Stimulated activated CD4-positive, alpha-beta T cell treated with anti-CD3 and anti-CD28 coated beads, TNF-alpha, amount 100 ng/mL, for 1 hour (primary cell): ENCODE measurements at places on chromosomes 4 and X.

DNA sequence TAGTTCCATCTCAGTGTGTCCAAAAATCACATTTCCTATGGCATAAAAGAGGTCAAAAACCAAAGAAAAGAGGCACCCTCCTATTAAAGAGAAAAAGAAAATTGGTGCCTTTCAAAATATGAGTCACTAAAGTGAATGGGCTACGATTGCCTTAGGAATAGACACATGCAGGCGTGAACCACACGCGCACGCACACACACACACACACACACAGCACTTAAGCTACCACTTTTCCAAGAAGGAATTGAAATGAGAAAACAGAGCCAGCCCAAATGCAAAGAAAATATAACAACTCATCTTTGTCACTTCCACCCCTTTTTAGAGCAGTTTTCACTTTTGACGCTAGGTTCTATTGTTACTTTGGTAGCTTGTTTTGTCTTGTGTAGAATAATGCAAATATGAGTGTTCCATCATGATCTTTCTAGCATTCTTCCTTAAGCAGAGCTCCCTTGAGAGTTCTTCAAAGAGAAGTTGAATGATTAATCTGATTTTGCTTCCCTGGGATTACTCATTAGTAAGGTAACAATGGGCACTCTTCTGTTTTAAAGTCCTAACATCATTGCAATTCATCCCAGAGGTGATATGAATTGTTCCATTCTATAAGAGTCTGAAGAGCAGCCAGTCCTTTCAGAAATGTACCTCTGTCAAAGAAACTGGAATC lies 239.2 kb upstream of the GNPDA2 start:
- DNase-seq, result no peak

DNA sequence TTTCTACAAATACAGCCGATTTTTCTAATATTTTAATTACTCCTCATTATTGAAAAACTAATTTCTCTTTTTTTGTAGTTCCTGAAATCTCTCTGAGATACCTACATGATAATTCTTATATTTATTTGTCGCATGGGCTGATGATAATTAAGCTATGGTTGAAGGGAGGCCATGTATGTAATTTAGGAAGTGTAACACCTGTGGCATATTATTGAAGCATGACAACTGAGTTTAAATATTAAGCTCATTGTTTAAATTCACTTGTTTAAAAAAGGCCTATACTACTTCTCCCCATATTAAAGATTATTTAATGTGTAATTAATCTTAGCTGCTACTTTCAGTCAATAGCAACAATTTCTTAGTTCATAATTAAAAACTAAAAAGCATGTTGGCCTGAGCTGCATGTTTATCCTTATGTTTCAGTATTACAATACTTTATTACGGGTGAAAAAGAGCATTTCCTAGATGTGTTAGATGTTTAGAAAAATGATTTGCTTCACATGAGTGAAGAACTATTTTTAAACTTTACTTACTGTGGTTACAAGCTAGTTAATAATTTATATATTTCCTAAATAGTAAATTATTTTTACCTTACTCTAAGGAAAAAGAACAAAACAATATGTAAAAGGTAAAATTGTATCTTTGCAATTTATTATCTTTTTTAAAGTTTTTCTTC lies 122.4 kb downstream of the RAP1GDS1 start:
- no peak for DNase-seq

- no peak for DNase-seq
Observed at GRCh38 chr4:124055896-124056295, 656.6 kb downstream of the ANKRD50 start.

DNA sequence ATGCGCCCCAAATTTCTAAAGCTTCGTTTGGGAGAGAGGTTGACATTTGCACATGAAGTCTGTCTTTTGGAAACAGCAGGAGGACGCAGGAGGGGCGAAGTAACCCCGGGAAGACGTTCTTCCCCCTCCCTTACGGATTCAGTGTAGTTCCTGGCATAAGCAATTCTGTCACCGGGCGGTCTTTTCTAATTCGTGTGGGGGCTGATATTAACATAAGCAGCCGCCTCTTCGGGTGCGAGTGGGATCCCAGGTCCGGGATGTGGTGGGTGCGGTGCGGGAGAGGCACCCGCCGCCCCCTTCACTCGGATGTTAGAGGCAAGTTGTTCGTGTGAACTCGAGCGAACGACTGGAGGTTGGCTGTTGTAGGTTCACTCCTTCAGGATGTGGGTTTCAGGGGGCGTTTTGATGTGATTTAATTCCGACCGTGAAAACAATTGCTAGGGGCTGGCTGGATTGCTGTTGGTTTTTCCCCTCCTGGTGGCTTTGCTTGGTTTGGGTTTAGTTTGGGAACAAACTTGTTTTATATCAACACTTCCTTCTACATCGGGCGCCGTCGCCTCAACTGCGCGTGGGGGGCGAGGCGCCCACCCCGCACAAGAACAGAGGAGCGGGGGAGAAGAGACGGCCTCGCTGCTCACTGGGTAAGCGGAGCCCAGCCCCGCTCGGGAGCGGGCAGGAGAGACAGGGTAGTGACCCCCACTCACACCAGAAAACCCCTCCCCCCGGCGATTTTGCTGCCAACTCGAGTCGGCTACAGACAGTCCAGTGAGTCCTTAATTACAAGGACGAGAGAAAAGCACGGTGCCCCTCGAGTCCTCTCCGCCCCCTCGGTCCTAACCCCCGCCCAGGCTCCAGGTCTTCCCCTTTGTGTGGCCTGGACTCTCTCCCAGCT lies 2.9 kb upstream of the LEF1 start:
- DNase-seq, result no peak

DNA sequence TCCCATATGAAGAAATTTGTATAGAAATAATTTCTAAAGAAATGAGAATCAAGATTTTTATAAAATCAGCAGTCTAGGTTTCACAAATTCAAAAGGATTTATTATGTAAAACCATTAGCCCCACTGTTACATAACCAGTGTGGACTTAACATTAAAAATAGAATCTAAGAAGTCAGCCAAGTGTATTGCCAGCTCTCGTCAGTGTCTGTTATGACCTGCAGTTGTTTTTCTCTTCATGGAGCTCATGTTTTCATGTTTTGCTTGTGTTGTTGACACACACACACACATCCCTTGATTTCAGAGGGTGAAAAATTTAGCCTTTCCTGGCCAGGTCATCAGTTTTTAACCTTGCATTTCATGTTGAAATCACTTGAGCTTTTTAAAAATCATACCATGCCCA lies 39.5 kb downstream of the USP38 start:
- no peak for DNase-seq

- DNase-seq, result no peak
Observed at GRCh38 chr4:101355246-101355645, 7.9 kb upstream of the PPP3CA start.

DNA sequence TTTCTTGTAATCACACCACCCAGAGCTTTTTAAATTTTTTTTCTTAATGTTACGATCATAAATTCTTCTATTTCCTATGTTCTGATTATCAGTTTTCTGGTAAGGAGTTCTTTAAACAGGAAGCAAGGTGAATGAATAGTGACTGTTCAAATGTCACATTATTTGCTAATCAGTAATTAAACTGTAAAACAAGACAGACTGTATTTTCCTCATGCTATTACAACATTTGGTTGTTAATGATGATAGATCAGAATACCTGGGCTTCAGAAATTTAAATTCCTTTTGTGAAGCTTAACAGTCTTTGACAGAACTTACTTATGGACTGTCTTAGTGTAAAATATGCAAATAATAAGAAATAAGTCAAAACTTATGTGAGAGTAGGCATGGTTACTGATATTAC lies 41.4 kb downstream of the CLCN3 start:
- DNase-seq, result no peak

GRCh38 chr4:152943672-152944071 lies 7.5 kb downstream of the FHDC1 start:
- no peak for DNase-seq

GRCh38 chr4:124953486-124953885 lies 241.0 kb upstream of the ANKRD50 start:
- DNase-seq, result no peak

GRCh38 chrX:97524340-97524739 lies 640.6 kb downstream of the RPA4 start:
- DNase-seq, result no peak

- DNase-seq, result no peak
Observed at GRCh38 chr4:89049853-89050252, 7.1 kb downstream of the FAM13A start.

- no peak for DNase-seq
Observed at GRCh38 chrX:134868771-134869495, 121.9 kb upstream of the SMIM10 start.

DNA sequence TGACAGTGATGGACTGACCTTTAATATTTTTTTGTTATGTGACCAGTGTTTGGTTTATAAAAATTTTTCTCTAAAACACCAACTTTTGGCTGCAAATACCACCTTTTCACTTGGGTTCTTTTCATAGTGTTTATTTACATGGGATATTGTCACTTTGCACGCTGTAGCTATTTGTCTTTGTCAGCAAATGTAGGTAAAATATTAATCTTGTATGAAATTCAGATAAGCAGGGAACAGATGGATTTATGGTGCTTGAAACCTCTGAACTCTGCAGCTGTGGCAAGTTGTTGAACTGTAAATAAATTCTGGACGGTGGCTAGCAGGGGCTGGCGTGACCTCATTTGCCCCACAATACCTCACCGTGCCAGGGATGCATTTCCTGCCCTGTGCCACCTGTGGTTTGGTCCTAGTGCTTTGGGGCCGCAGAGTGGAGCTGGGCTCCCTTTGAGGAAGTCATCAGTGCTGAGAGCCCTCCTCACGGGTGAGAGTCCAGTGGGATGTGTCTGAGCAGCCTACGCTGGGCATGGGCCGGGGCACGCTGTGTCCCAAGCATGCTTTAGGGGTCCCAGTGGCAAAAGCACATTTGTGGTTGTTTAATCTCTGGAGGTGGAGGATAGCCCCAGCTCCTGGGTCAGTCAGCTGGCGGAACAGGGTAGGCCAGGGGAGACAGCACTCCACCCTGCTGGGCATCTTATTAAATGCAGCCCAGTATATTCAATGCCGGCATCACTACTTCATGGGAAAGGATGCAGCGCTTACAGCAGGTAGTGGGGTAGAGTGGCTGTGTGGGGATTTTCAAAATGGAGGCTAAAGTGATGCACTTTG lies 108.6 kb downstream of the TBL1X start:
- DNase-seq, result no peak

DNA sequence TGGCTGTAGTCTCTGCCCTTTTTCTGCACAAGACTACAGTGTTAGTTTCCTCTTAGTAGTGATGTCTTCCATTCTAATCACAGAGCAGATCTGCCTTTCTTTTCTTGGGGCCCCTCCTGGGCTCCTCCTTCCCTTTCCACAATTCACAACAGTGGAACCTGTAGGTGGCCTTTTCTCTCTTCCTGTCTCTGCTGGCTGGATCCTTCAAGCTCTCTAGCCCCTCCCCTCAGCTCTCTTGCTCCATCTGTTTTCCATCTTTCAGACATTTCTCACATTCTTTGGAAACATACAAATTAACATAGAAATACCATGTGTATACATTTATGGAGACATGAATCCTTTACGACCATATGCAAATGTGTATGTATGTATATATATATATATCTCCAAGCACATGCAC lies 304 bp upstream of the SPIN2A start:
- no peak for DNase-seq

DNA sequence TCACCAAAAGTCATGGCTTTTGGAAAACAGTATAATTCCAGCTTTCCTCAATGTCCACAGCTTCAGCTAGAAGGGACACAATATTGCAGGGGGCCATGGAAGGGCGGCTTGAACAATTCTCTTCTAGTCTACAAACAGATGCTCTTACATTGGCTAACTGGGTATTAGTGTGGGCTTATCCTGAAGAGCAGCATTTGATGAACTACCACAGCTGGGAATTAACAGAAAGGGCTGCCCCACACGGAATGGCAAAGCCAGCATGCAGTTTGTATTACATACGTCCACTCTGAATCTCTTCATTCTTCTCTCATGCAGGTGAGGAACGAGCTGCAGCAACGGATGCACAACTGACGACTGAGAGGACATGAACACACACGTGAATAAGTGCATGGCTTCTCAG lies 13.0 kb upstream of the PDCL2 start:
- DNase-seq, result no peak

DNA sequence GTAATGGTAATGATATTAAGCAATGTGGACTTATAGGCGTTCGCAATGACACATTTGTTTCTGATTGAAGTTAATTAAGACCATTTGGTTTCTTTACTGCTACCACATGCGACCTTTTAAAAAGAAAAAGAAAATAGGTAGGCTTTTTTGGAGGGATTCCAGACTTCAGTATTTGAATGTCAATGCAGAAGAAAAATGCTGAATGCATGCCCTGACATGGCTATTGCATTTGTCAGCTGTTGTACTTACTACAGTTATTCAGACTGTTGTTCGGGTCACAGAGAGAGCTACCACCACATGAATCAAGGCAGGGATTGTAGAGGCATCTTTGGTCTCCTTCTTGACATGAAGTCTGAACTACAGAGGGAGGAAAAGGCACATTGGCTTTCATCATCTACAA lies 163.7 kb downstream of the CORIN start:
- DNase-seq, result no peak

GRCh38 chrX:49000636-49001035 lies 1.4 kb downstream of the GRIPAP1 start:
- no peak for DNase-seq

- DNase-seq, result no peak
Observed at GRCh38 chrX:65926095-65927019, 113.5 kb downstream of the VSIG4 start.

- no peak for DNase-seq
Observed at GRCh38 chr4:99404595-99405287, 30.4 kb downstream of the ADH7 start.

- DNase-seq, result no peak
Observed at GRCh38 chr4:85656759-85657505, 182.0 kb downstream of the ARHGAP24 start.

DNA sequence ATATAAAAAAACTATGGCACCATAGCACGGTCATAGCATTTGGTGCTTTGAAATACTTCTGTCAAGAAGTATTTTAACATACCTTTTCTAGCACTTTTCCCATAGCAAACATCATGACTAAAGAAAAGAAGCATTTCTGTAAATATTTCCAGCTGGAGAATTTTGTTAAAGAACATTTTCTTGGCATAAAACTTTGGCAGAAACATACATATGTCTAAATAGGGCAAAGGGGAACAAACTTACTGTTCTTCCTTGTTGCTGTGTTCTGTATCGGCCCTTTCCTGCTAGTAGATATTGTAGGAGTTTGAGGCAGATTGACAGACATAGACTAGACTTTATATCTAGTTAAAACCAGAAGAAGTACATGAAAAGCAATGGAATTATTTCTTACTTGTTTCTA lies 2368.5 kb downstream of the PCDH7 start:
- no peak for DNase-seq

- no peak for DNase-seq
Observed at GRCh38 chr4:61201961-61202637, 2.0 kb downstream of the ADGRL3 start.

- no peak for DNase-seq
Observed at GRCh38 chr4:10371869-10372471, 85.3 kb downstream of the ZNF518B start.

GRCh38 chr4:107635735-107636134 lies 84.3 kb downstream of the PAPSS1 start:
- no peak for DNase-seq

DNA sequence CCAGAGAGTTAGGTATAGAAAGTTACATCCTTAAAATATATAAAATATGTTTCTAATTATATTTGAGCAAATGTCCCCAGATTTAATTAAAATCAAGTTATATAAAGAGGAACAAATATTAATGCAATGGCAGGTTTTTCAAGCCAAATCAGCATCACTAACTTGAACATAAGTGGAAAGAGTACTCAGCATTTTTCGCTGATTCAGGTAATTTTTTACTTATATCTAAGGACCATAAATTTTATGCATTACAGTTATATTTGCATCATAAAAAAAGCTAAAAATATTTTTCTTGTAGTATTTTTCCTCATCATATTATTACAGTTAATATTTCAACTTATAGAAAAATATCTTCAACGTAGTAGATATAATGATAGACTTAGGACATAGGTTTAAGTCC lies 1047.4 kb downstream of the FAM133A start:
- no peak for DNase-seq
